ENCODE measurements at places on chromosomes 2 and 18. TPM values are rescaled to one million over a fixed set of nuclear protein-coding genes. Genes with fewer than 3 reads are reported as not detected.

DNA sequence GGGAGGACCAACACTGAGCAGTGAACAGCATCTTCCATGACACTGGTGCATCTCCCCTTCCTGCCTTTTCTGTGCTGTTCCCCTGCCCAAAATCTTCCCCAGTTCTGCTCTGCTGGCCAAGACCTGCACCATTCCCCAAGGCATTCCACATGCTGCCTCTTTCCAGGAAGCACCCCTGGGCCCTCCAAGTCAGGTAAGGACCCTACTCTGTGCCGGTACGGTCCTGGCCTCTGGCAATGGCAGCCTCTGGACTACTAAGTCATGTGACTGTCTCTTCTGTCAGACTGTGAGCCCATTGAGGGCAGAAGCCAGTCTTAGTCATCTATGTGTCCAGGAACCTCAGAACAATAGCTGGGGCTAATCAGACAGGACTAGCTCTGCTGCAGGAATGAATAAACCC lies 282.0 kb downstream of the MYCN start:
- DNase-seq, result no peak

DNA sequence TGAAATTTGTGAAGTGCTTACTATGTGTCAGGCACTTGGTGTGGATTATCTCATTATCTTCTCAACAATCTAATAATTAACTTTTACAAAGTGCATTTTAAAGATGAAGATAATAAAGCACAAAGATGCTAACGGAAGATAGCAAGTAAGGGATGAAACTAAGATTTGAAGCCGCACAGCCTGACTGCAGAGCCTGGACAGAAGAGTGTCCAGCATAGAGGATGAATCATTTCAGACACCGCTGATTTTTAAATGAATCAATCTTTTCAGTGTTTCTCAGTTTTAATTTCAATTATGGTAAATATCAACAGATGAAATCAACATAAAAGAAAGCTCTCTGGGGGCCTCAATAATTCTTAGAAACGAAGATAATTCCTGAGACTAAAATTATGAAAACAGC lies 24.5 kb upstream of the STAM2 start:
- DNase-seq, result no peak

GRCh38 chr2:211599146-211599545 lies 939.5 kb downstream of the ERBB4 start:
- no peak for DNase-seq

Gene NAPG
- polyA plus RNA-seq, result 27.1 TPM

- no peak for DNase-seq
Observed at GRCh38 chr2:66217039-66217585, 217.8 kb upstream of the MEIS1 start.

GRCh38 chr18:35842536-35842935 lies 129.9 kb upstream of the RMP24 start:
- DNase-seq, result no peak

DNA sequence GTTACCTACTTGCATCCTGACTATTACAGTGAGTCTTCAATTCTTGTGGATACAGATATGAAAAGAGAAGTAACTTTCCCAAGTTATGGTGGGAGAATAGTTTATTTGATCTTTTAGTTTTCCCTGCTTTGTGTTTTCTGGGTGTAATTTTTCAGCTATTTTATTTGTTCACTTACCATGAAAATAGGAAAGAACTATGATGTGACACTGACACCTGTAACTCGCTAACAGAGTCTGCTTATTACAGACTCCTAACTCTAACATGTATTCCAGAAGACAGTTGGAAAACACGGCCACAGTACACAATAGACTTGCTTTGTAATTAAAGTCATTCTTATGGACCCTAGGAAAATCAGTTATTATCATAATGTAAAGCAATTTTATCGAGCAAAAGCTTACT lies 323.2 kb downstream of the LRRTM1 start:
- DNase-seq, result no peak

Gene PPP3R1
- 67.6 TPM for polyA plus RNA-seq

DNA sequence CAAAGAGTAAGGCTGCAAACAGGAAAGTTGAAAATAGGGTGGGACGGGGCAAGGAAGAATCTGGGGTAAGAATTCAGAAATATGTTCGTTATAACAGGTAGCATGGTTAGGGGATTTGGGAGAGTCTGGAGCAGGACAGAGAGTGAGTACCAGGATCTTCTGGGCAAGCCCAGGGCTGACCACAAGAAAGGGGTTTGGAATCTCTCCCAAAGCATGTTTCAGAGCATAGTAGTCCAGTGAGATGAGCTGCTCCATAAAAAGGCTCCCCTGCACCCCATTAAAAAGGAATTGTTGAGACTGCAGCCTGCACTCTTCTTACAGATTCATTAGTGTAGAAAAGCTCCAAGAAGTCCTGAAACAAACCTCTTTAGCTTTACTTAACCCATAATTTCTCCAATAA lies 291.1 kb downstream of the MTX2 start:
- DNase-seq, result no peak

DNA sequence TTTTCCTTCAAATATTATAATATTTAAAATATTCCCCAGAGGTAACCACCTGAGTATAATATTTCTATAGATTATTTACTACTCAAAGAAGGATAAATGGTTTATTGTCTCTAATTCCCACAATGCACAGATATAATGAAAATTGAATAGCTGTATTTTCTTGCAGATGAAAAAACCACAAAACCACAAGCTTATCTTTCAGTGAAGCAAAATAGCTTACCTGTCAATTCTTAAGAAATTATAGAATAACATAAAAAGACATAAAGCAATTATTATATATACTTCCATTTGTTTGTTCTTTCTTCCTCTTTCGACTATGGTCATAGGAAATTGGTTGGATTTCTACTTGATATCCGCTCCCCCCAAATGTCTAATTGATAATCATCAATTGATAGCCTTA lies 98.8 kb downstream of the BARD1 start:
- no peak for DNase-seq

Gene SNORC
- 3.4 TPM for polyA plus RNA-seq

DNA sequence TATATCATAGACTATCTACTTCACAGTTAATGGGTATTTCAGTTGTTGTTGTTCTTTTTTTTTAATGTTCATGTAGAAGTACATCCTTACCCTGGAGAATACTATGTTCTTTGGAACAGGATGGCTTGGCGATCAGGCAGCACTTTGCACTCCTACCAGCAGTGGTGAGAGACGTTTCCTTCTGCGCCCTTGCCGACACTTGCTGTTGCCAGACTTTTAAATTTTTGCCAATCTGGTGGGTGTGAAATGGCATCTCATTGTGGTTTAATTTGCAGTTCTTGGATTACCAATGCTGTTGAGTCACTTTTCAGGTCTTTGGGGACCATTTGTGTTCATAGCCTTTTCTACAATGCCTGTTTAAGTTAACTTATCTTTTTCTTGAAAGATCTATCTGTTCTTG lies 197.3 kb downstream of the SH3RF3 start:
- no peak for DNase-seq

All from renal cortex interstitium (tissue), 15 donors.